Inflammatory macrophage treated with lipopolysaccharide for 1 hour (primary cell): ENCODE measurements at places on chromosomes 11 and 22.

DNA sequence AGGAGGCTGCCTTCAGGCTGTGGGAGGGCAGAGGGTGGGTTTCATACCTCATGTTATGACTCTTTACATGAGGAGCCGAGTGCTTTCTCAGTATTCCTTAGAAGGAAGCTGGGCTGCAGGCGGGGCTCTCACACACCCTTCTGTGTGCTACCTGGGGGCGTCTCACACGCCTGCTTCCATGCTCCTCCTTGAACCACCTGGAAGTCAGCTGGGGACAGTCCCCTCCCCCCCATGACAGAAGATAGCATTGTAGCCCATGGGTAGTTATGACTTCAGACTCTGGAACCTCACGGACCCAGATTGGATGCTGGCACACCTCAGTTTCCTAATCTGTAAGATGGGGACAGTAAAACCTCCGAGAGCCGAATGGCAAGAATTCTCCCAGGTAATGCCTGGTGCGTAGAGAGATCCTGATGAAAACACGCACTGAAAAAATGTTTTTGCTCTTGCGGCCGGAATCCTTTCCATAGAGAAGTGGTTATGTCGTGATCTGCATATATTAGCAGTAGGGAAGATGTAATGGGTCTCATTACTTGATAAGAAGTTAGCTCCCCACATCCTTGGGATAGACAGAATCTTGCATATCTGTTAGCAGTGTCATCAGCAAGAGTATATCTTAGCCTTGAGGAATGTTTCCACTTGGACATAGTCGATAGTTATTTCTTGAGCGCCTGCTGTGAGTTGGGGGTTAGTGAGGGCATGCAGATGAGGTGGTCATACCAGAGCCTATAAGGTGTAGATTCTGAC is 4.9 kb downstream of the DAGLA start:
- no peak for DNase-seq

DNA sequence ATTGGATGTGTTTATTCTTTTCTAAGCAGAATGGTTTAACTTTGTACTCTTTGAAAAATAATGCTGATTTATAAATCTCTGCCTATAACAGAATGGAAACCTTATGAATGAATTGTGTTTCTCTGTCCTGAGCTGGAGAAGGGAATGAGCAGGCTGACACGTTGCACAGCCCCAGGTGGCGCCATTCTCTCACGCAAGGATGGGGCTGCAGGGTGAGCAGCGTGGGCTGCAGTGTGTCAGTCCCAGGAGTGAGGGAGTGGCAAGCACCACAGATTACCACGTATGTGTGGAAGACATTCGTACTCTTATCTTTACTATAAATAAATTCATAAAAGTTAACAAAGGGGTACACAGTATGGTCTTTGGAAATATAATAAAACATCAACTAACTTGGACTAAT is 33.4 kb downstream of the FDX1 start:
- peak; percentile 18 for DNase-seq

DNA sequence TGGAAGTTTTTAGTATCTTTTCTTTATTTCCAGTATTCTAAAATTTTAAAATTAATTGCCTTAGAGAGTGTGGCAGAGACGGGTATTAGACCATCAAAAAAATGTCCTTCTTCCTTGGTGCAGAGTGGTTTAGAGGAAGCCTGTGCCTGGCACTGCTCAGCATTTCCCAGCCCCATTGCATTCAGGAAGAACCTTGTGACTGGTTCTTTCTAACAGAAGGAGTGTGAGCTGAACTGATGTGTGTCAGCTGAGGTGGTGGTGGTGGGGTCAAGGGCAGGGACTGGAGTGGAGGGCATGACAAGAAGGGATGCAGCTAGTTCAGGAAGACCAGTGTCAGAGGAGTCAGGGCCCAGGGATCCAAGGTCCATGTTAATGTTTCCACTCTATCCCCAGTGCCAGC is 58.7 kb upstream of the FDX1 start:
- peak; percentile 31 for DNase-seq

DNA sequence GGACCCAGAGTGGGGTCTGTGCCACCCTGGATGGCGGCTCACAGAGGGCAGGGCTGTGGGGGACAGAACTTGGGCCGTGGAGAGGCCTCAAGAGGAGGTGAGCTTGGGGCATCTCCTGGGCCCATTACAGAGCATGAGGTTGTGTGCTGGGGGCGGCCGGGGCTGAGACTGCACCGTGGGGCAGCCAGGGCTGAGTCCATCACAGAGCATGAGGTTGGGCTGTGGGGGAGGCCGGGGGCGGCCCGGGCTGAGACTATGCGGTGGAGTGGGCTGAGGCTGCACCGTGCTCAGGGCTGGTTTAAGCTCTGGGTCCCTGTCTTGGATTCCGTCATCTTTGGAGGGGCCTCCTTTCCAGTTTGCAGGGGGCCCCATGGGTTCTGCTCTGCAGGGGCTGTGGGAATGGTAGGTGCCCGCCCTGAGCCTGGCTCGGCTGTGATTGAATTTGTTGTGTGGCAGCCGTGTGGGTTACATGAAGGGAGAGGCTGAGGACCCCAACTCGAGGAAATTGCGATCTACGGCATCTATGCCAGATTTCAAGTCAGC is 38.1 kb upstream of the MUC5AC start:
- no peak for DNase-seq

DNA sequence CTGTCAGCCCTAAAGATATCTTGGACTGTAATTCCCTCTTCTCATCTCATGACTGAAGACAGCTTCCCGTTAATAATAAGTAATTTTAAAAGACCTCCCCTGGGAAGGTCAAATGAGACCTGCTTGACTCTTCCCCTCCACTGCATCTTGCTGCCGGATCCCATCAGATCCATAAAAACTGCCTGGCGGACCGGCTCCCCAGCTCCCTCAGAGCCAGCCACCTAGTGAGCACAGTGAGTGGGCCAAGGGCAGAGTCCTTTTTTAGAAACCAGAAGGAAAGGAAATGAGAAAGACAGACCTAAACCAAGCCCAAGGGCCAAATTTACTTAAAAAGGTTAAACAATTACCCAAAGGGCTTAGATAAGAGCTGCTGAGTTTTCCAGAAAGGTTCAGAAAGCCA is 595.3 kb downstream of the OPCML start:
- no peak for DNase-seq

DNA sequence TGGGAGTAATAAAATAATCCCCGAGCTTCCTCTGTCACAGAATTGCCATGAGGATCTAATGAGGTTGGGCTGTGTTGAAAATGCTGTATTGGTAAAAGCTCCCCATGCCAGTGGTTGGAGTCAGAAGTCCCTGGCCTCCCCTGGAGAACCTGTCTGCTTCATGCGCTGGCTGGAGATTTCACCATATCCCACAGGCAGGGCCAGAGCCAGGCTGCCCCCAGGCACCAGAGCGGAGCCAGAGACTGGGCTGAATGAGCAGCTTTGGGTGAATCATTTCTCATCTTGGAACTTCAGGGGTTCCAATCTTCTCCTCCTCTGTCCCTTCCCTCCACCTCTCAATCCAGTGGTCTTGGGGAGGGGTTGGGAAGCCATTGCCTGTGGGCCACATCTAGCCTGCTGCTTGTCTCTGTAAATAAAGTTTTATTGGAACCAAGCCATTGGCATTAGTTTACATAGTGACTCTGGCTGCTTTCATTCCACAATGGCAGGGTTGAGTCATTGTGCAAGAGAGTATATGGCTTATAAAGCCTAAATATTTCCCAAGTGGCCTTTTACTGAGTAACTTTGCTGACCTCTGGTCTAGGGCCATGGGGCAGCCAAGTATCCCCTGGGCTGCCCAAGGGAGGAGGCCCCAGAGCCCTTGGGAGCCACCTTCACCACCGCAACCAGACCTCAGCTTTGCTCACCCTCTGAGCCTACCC is 35.2 kb downstream of the LRRC10B start:
- DNase-seq, result no peak

DNA sequence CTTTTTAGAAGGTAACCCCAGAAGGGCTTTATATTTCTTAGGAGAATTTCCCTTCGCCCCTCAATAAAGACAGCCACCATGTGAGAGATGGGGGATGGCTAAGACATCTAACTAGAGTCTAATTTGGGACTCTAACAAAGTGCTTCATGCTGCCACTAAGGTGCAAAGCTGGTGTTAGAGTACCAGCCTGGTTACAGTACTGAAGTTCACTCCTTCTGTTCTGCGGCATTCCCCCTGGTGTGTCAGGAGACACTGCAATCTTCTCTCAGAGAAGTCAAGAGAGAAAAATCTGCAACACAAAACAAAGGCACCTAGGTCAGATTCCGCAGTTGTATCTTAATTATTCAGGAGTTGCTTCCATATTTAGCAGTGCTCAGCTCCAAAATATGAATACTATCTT is 603.0 kb upstream of the CADM1 start:
- no peak for DNase-seq

- DNase-seq, result no peak
These were observed 442.4 kb downstream of the DLG2 start for GRCh38 chr11:85184721-85185120.

GRCh38 chr11:19173004-19173689 is 28.6 kb downstream of the CSRP3 start:
- DNase-seq, result no peak

GRCh38 chr22:35526333-35526979 is 14.2 kb upstream of the RASD2 start:
- DNase-seq, result no peak

GRCh38 chr11:69670158-69670845 is 4.9 kb downstream of the LTO1 start:
- peak; percentile 44 for DNase-seq

DNA sequence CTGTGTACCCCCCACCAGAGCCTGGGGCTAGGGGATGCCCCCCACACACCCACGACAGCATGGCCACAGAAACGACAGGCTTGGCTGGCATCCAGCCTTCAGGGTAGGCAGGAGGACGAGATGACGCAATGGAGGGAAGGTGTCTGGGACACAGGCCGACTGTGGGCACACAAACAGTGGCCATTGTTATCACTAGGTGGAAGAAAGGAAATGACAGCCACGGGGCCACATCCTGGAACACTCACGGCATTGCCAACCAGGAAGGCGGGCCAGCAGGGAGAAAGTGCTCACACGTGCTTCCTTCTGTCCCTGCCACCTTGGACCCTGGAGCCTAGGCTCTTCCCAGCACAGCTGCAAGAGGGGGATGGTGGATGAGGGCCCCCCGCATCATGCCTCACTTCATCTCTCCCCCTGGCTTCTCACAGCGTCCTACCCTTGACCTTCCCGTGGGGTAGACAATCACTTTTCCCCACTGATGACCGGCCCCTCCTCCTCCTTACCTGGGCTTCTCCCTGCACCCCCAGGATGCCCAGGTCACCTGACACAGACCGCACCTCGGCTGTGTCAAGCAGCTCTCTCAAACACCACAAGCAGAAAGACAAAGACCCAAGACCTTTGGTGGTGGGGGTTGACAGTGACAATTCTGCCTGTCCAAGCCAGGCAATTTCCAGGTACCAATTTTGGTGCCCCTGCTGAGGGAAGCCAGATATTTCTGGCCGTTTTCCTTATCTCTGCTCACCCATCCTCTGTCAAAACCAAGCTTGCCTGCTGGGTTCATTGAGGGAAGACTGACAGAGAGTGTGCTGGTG is 8.6 kb downstream of the PLA2G6 start:
- DNase-seq, result no peak

GRCh38 chr11:68977781-68978625 is 2.8 kb downstream of the MRGPRD start:
- DNase-seq, result no peak
